ENCODE measurements at places on chromosomes 7 and 10.

DNA sequence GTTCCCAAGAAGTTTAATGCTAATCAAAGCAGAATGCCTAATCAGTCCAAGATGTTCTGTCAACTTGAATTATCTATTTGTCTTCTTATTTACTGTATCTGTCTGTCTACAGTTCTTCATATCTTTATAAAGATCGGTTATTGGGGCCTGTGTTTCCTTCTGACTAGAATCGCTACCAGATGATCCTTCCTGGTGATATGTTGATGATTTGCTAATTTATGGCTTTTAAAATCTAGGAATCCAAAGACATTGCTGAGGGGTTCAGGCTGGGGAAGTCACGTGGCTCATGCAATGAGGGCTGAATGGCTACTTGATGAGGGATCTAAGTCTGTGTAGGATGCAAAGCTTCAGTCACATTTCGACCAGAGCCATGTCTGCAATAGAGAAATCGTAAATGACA lies 536.3 kb downstream of the KCNMA1 start:
- no peak for DNase-seq

- DNase-seq: no peak
Observed at GRCh38 chr10:98195120-98195519, 60.7 kb downstream of the R3HCC1L start.

- DNase-seq: no peak
Observed at GRCh38 chr7:1968397-1969111, 264.2 kb downstream of the MAD1L1 start.

DNA sequence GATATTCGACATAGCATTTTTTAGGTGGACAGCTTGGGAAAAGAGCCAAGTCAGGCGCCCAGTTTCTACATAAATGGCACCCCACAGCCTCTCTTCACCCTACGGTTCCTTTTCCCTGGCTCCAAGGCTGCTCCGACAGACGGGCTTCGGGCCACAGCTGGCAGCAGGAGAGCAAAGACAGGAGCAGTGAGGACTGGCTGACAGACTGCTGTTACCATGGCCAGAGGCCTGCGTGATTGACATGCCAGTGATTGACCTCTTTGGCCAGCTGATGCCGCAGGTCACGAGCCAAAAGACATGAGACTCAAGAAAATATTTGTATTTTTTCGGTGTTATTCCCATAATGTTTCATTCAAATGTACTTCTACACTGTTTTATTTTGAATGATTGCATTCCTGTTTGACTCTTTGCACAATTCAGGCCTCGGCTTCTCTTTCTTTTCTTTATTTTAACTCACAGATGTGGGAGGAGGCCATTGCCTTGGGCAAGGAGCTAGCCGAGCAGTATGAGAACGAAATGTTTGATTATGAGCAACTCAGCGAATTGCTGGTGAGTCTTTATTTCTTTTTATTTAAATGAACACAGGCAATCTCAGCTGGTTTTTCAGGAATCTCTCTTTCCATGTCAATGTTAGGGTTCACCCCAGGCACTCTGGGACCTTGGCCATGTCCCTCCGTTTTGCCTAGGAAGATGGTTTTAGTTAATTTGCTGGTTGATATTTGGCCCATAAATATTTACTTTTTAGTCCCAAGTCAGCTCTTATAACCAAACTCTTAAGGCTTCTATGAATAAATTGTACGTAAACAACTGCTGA lies 146.3 kb upstream of the NPS start:
- DNase-seq: no peak

GRCh38 chr7:80453699-80454340 lies 58.0 kb downstream of the GNAT3 start:
- no peak for DNase-seq

DNA sequence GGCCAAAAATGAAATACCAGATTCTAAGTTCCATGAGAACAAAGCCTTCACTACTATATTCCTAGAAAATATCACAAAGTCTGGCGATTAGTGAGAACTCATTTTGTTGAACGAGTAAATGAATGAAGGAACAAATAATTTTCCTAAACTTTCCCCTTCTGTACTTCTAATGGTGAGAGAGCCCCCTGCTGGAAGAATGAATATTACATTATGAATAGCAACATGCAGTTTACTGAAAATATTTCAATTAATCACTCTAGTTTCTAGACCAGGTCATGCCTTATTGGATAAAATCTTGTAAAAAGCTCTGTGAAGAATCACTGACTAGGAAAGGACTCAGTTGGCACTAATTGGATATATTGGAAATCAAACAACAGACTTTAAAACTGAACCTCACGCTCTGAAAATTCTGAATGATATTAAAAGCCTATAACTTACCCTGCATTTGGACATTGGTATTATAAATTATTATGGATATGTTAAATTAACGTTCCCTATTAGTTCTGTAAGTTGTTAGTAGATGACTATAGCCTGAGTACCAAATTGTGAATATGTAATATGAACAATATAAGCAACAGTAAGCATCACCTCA lies 32.4 kb upstream of the MTPN start:
- DNase-seq: no peak

- peak; percentile 83 for DNase-seq
Observed at GRCh38 chr10:123582084-123582989, 83.8 kb upstream of the GPR26 start.

- no peak for DNase-seq
Observed at GRCh38 chr10:132043861-132044695, 21.7 kb upstream of the JAKMIP3 start.

GRCh38 chr10:59106441-59106840 lies 70.0 kb upstream of the PHYHIPL start:
- no peak for DNase-seq

- no peak for DNase-seq
Observed at GRCh38 chr10:131921184-131921583, 20.4 kb downstream of the PPP2R2D start.

- peak; percentile 47 for DNase-seq
Observed at GRCh38 chr10:63631991-63632390, 110.8 kb downstream of the REEP3 start.

- no peak for DNase-seq
Observed at GRCh38 chr7:42414941-42415505, 178.0 kb upstream of the GLI3 start.

- DNase-seq: no peak
Observed at GRCh38 chr10:525565-526315, 163.7 kb downstream of the DIP2C start.

DNA sequence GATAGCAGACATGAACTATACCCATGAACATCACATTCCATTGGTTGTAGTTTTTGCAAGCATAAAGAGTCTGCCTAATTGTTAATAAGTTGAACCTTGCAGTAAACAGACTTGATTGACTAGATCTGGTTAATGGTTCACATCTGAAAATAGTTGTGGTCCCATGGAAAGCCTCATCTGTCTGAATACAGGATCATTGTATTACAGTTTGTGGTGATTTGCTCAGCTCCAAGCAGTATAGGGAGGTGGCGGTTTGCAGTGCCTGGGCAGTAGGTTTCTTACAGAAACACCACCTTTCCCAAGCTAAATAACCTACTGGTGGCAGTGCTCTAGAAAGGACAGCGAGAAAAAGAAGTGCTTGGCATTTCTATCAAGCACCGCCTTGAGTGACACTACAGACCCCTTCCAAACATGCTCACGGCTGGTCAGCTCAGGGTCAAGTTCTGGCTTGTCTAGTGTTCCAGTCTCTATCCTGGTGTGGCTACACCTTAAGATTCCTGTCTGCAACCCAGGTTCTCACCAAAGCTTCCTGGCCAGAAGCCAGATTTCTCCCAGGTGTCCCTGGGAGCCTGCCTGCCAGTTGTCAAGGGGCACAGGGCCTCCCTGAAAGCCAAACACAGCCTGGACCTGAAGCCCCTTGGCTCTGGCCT lies 119.9 kb downstream of the FANK1 start:
- no peak for DNase-seq

DNA sequence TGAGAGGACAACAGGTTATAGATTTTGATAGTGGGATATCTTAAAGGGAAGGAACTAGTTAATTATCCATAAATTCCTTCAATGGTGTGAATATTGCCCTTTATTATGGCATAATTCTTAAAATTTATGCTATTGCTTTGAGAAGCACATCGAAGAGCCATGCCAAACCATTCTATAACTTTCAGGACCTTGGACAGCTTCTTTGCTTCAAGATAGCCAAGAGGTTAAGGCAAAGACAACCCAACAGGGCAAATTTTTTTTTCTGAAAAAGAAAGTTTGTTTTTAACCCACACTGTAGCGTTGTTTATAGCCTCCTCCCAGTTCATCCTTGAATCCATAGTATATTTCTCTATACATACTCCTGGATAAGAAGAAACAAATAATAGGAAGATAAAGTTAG lies 103.2 kb downstream of the NRG3 start:
- no peak for DNase-seq

GRCh38 chr10:124339119-124340032 lies 79.3 kb downstream of the OAT start:
- no peak for DNase-seq

DNA sequence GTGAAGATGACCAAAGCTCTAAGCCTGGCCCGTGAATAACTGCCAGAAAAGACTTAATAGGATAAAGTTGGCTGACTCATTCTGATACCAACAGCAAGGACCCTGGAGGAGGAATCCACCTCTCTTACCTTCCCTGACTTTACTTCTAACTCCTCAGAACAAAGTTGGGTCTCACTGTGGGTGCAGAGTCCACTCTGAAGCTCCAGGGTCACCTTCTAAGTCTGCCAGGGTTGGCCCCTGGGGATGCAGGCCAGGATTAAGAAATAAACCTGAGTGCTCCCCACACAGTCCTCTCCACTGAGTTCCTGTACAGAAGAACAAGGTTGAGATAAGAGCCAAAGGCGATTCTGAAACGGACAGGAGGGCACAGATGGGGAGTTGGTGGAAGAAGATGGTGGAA lies 54.4 kb downstream of the GPR26 start:
- DNase-seq: no peak

GRCh38 chr10:133373174-133374090 lies at the start of gene ECHS1:
TSS of gene ECHS1 (minus strand) at chr10:133373354. CDS start at chr10:133373333, 21 bp downstream.
- peak; percentile 98 for DNase-seq

DNA sequence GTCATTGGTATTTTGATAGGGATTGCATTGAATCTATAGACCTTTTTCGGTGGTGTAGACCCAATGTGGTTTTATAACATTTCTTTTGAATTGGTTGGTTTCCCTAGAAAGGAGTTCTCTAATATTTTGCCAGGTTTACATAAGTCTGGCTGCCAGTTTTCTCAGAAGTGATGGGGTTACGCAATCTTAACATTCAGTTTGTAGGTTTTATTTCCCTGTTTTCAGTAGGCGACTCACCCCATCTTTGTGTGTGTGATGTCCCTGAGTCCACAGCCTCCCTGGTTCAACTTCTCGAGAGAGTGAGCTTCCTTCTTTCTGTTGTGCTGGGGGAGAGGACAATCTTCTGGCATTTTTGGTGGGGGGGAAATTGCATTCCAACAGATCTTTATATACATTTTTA lies 9.6 kb upstream of the KIF5B start:
- no peak for DNase-seq

- DNase-seq: peak; percentile 87
Observed at GRCh38 chr10:43348511-43349312, 22.7 kb upstream of the FXYD4 start.

- DNase-seq: no peak
Observed at GRCh38 chr7:29075606-29076005, 70.7 kb downstream of the CPVL start.

GRCh38 chr10:69387500-69387899 lies 29.2 kb downstream of the TACR2 start:
- no peak for DNase-seq

DNA sequence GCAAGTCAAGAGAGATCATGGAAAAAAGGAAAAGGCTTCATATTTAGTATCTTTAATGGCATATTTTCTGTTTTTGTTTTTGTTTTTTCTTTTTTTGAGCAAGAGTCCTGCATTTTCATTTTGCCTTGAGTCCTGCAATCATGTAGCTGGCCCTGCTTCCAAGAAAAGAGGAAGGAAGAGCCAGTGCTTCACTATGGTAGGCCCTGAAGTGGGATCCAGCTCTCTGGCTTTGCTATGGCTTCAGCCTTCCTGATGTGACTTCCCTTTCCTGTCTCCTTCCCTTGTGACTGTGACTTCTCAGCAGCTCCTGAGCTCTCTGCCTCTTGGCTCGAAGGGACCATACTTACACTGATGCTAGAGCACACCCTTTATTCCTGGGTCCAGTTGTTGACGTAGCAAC lies 512.3 kb downstream of the INHBA start:
- DNase-seq: no peak

GRCh38 chr10:14329746-14330173 lies 964 bp downstream of the FRMD4A start:
- peak; percentile 39 for DNase-seq

DNA sequence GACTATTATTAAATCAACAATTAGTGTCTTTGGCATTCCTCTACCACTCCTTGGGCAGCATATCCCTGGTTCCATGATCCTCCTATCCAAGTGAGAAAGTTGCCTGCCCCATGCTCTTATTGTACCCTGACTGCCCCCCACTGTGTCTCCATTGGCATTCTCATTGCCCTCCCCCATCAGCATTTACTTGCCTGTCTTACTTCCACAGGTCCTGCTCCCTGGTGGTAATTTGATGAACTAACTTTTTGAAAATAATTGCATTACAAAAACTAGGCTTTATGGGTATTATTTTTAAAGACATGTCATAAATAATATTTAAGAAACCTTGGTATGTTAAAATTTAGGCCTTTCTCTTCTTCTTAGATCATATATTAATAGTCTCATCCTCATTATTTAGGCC lies 346.4 kb downstream of the PCLO start:
- DNase-seq: no peak

DNA sequence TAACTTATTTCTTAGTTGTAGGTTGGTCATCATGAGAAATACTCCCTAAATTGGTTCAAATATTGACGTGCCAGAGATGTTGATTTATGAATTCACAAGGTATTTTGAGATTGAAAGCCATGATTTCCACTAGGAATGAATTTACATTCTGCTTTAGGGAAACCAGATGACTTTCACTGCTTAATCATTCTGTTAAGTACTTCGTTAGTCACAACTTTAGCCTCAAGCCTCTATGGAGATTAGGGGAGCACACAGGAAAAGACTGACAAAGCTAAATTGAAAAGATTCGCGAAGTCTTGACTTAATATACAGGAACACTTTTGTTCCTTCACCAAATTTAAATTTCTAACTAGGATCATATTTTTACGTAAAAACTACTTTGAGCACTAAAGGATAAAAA lies 250.4 kb upstream of the CACNA2D1 start:
- no peak for DNase-seq

- DNase-seq: no peak
Observed at GRCh38 chr7:96349572-96349971, 27.7 kb upstream of the SLC25A13 start.

Measured in right hindlimb (tissue), 1 donor.